ENCODE measurements at places on chromosomes 12 and 14.
A peak's percentile ranks its signal among the peaks of the same experiment; 100 is the strongest.

- H3K4me1 ChIP-seq: peaks cover 32% of the 10 kb centered on the region
- peaks cover 99% of the 10 kb centered on the region for H3K36me3 ChIP-seq
- no peak overlapping the region for H3K4me3 ChIP-seq
- H3K27ac ChIP-seq: no peak overlapping the region
These were observed 7.5 kb downstream of the TMED2 start for GRCh38 chr12:123591702-123592481.

DNA sequence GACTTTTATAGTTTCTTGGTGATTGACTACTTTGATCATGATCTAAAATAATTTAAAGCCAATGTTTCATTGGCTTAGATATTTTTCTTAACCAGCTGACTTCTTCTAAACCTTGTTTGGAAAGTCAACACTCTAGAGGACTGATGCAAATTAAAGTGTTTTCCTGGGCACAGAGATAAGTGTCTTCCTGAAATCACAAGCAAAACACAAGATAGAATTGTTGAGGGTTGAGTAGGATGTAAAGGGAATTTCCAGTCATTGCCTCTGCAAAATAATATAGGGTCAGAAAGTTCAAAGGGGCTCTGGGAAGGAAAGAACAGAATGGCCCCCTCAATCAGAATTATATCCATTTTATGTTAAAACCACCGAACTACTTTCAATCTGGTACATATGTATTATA lies 156.3 kb upstream of the LRIG3 start:
- H3K27ac ChIP-seq: no peak overlapping the region
- no peaks in the 10 kb centered on the region for H3K27me3 ChIP-seq
- no peaks in the 10 kb centered on the region for H3K36me3 ChIP-seq
- no peaks in the 10 kb centered on the region for H3K4me1 ChIP-seq

GRCh38 chr12:106240821-106241220 lies 7.0 kb downstream of the CKAP4 start:
- no peak overlapping the region for H3K4me3 ChIP-seq
- peaks cover 37% of the 10 kb centered on the region for H3K36me3 ChIP-seq
- H3K4me1 ChIP-seq: no peaks in the 10 kb centered on the region
- H3K27me3 ChIP-seq: no peaks in the 10 kb centered on the region

DNA sequence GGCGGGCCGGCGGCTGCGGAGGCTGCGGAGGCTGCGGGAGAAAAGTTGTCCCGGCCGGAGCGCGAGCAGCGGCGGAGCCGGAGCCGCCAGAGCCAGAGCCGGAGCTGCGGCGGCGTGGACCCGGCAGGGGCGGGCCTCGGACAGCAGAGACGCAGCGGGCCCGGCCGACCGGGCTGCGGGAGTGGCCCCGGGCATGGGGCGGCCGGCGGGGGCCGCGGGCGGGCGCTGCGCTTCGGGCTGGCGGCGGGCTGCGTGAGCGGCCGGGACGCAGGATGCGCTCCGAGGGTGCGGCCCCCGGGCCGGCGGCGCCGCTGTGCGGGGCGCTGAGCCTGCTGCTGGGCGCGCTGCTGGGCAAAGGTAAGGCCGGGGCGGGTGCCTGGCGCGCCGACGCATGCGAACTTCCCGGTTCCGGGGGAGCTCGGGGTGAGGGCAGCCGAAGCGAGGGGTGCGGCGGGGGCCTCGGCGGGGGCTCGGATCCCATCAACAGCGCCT lies at the start of gene TMEM132C:
TSS of gene TMEM132C (plus strand) at position 40 of the 492 bp plus-strand sequence. CDS start at position 273, 233 bp downstream.
- peaks cover 19% of the 10 kb centered on the region for H3K4me1 ChIP-seq
- H3K4me3 ChIP-seq: peak within 1 kb of the TSS; percentile 43
- no peaks in the 10 kb centered on the region for H3K36me3 ChIP-seq
- DNase-seq: no peak
- H3K27ac ChIP-seq: no peak within 1 kb of the TSS
- H3K27me3 ChIP-seq: peaks cover 8% of the 10 kb centered on the region

- no peaks in the 10 kb centered on the region for H3K4me1 ChIP-seq
- H3K4me3 ChIP-seq: no peak overlapping the region
- no peak for DNase-seq
- H3K27me3 ChIP-seq: no peaks in the 10 kb centered on the region
- no peaks in the 10 kb centered on the region for H3K36me3 ChIP-seq
These were observed 517.5 kb downstream of the NELL2 start for GRCh38 chr12:44358636-44359035.

- H3K36me3 ChIP-seq: no peaks in the 10 kb centered on the region
- H3K27me3 ChIP-seq: no peaks in the 10 kb centered on the region
- H3K27ac ChIP-seq: no peak overlapping the region
- H3K4me1 ChIP-seq: no peaks in the 10 kb centered on the region
These were observed 52.3 kb upstream of the TRIM9 start for GRCh38 chr14:51147183-51147582.

- no peak overlapping the region for H3K27ac ChIP-seq
- H3K4me1 ChIP-seq: no peaks in the 10 kb centered on the region
- H3K4me3 ChIP-seq: no peak overlapping the region
- H3K27me3 ChIP-seq: no peaks in the 10 kb centered on the region
These were observed 485.4 kb downstream of the MDGA2 start for GRCh38 chr14:47189911-47190484.

DNA sequence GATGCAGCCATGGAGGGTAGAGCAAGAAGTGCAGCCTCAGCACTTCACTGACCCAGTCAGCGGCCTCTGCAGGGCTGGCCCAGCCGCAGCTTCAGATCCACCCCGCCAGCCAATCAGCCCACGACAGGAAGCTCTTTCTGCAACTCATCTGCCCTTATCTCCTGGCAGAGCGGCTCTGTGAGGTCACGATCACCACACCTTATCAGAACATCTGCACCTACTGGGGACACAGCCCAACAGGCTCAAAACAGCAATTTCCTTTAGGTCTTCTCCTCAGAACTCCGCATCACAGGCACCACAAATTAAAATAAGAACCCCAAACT lies 287.3 kb downstream of the BCL11B start:
- H3K27ac ChIP-seq: no peak overlapping the region
- DNase-seq: no peak
- no peaks in the 10 kb centered on the region for H3K4me1 ChIP-seq
- H3K36me3 ChIP-seq: no peaks in the 10 kb centered on the region

DNA sequence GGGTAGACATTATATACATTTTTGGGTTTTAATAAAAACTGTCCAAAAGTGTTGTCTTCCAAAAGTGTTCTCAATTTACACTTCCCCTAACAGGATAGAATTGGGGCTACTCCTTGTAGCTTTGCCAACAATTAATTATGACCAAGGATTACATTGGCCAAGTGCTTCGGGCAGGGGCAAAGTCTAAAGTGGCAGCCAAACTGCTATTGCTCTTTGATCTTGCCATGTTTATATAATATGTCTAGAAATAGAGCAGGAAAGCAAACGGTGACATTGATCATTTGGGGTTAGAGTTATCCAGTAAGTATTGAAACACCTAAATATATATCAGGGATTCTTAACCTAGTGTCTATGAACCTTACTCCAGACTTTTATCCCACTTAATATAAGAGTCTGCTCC lies 31.2 kb upstream of the IGF1 start:
- H3K4me1 ChIP-seq: no peaks in the 10 kb centered on the region
- no peak overlapping the region for H3K4me3 ChIP-seq
- H3K27me3 ChIP-seq: no peaks in the 10 kb centered on the region
- H3K36me3 ChIP-seq: no peaks in the 10 kb centered on the region
- DNase-seq: no peak

GRCh38 chr12:55607821-55608594 lies 28.7 kb upstream of the OR10P1 start:
- no peak for DNase-seq
- H3K4me3 ChIP-seq: no peak overlapping the region
- no peaks in the 10 kb centered on the region for H3K4me1 ChIP-seq
- H3K27me3 ChIP-seq: no peaks in the 10 kb centered on the region
- no peak overlapping the region for H3K27ac ChIP-seq

DNA sequence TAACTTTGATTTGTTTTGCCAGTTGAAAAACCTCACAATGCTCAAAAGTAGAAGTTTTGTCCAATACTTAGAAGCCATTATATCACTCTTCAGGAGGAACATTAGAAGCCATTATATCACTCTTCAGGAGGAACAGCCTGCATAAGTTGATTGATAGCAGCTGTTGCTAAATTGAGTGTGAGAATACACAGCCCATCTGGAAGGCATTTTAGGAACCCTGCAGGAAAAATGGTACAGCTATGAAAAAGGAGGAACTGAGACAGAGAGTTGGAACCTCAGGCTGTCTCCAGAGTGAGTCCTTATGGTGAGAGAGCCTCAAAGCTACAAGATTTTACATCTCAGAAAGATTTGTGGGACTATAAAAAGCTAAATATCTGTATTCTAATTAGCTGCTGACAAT lies 207.0 kb downstream of the MYRFL start:
- H3K27me3 ChIP-seq: no peaks in the 10 kb centered on the region
- no peak overlapping the region for H3K27ac ChIP-seq
- no peak overlapping the region for H3K4me3 ChIP-seq
- no peaks in the 10 kb centered on the region for H3K4me1 ChIP-seq
- H3K36me3 ChIP-seq: no peaks in the 10 kb centered on the region
- DNase-seq: no peak

- no peak overlapping the region for H3K4me3 ChIP-seq
- H3K27me3 ChIP-seq: no peaks in the 10 kb centered on the region
- no peaks in the 10 kb centered on the region for H3K4me1 ChIP-seq
- H3K27ac ChIP-seq: no peak overlapping the region
These were observed 303.6 kb downstream of the CEP128 start for GRCh38 chr14:80637756-80638619.

GRCh38 chr14:78007160-78007559 lies 163.0 kb upstream of the NRXN3 start:
- no peaks in the 10 kb centered on the region for H3K36me3 ChIP-seq
- no peak overlapping the region for H3K4me3 ChIP-seq
- no peak for DNase-seq
- no peak overlapping the region for H3K27ac ChIP-seq
- no peaks in the 10 kb centered on the region for H3K27me3 ChIP-seq

DNA sequence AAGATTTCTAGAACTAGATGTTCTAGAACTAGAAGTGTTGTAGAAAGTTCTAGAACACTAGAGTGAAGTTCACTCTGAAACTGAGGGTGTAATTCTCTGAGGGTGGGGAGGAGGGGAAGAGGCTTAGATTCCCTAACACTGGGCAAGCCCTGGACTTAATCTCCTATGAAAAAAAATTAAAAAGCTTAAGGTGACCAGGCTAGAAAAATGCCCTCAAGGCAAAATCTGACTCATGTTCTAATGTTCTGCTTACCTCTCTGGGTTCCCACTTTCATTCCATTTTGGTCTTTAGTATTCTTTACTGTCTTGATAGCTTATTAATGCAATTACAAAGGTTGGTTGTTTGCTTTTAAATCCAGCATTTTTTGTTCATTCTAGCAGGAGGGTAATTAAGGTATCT lies 101.5 kb downstream of the KICS2 start:
- H3K4me3 ChIP-seq: no peak overlapping the region
- H3K36me3 ChIP-seq: peaks cover 6% of the 10 kb centered on the region
- H3K27me3 ChIP-seq: no peaks in the 10 kb centered on the region
- DNase-seq: no peak

DNA sequence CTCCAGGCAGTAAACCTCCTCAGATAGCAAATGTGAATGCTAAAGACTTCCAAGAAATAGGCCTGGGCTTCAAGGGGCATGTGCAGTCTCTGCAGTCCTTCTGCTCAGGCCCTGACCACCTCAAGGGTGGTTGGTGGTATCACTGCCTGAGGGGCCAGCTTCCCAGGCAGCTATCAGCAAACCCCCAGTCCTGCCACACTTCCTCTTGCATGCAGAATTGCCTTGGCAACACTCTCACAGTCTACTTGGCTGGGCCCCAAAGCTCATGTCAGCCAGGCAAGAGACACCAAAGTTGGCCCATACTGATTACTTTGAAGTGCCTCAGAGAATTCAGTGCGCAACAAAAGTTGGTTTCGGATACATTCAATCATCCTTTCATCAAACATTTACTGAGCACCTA lies 3.5 kb upstream of the ASB8 start:
- DNase-seq: no peak
- no peak overlapping the region for H3K4me3 ChIP-seq
- H3K27ac ChIP-seq: no peak overlapping the region
- no peaks in the 10 kb centered on the region for H3K36me3 ChIP-seq

- no peak overlapping the region for H3K4me3 ChIP-seq
- H3K4me1 ChIP-seq: no peaks in the 10 kb centered on the region
These were observed 212.4 kb downstream of the EGLN3 start for GRCh38 chr14:33738491-33738890.

GRCh38 chr14:77640756-77641533 lies 24.5 kb upstream of the SPTLC2 start:
- no peaks in the 10 kb centered on the region for H3K27me3 ChIP-seq
- peak overlapping the region; percentile 48 for H3K4me3 ChIP-seq
- no peak for DNase-seq

- H3K27me3 ChIP-seq: no peaks in the 10 kb centered on the region
- H3K27ac ChIP-seq: no peak overlapping the region
- DNase-seq: no peak
These were observed 25.6 kb upstream of the CABP1 start for GRCh38 chr12:120614848-120615247.

DNA sequence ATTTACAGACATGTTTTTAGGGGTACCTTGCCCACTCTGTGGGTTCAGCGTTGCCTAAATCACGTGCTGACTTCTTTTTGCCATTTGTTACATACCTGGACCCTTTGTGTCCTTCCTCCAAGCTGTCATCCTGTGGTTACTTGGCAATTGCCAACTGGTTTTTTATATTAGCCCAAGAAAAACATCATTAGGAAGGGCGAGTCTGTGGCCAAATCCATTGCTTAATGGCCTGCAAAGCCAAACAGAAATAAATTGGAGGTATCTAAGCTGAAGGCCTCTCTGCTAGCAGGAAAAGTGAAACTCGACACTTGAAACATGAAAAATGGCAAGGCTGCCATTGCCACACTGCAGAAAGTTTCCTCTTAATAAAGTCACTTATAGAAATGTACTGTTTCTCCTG lies 190.4 kb downstream of the NUAK1 start:
- H3K4me3 ChIP-seq: no peak overlapping the region
- H3K27ac ChIP-seq: no peak overlapping the region
- H3K27me3 ChIP-seq: no peaks in the 10 kb centered on the region
- H3K4me1 ChIP-seq: no peaks in the 10 kb centered on the region
- no peak for DNase-seq
- no peaks in the 10 kb centered on the region for H3K36me3 ChIP-seq

- H3K27me3 ChIP-seq: no peaks in the 10 kb centered on the region
- H3K36me3 ChIP-seq: no peaks in the 10 kb centered on the region
- no peak overlapping the region for H3K4me3 ChIP-seq
- peak overlapping the region; percentile 59 for H3K27ac ChIP-seq
- H3K4me1 ChIP-seq: no peaks in the 10 kb centered on the region
These were observed 115.6 kb downstream of the CALM1 start for GRCh38 chr14:90512329-90512991.

GRCh38 chr14:37939442-37940028 lies 268.2 kb upstream of the SSTR1 start:
- no peaks in the 10 kb centered on the region for H3K27me3 ChIP-seq
- no peak for DNase-seq
- H3K4me1 ChIP-seq: no peaks in the 10 kb centered on the region
- no peak overlapping the region for H3K27ac ChIP-seq
- H3K4me3 ChIP-seq: no peak overlapping the region
- no peaks in the 10 kb centered on the region for H3K36me3 ChIP-seq

Data from sigmoid colon (tissue), 7 donors.